ENCODE measurements at places on chromosomes 4 and X.

DNA sequence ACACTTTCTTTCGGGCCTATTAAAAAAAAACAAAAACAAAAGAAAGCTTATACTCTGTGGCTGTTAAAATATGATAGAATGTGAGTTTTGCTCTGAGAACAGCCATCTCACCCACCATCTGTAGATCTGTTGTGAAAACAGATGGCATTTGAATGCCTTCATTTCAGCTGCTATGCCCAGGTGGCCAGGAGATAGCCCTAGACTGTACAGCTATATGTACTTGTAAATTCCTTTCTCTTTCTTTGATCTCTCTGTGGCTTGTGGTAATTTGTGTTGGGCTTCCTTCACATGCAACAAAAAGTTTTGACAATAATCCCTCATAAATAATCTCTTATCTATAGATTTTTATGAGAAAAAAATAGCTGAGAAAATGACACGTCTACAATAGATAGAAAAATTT is 38.1 kb downstream of the PNPLA4 start:
- ATAC-seq, result no peak

GRCh38 chrX:141278306-141278705 is 36.0 kb upstream of the SPANXC start:
- peak; percentile 93 for ATAC-seq

GRCh38 chr4:121299367-121299766 is 81.5 kb downstream of the QRFPR start:
- ATAC-seq, result no peak

- no peak for ATAC-seq
These were observed 82.8 kb downstream of the CPZ start for GRCh38 chr4:8675383-8675782.

DNA sequence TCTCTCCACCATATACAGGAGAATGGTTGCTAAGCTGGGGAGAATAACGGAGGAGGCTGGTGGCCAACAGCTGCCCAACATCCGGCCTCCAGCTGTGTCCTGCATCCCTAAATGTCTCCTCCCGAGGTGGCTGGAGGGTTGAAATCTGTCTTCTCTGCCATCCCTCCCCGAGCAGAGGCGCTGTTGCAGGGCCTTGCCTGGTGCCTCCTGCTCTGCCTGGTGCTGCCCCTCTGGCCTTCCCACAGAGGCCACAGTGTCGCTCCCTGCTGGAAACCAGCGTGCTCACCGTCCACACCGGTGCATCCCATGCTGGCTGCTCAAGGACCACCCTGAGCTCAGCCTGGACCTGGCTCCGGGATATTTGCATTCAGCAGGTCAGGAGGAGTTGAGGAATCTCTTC is 115.2 kb downstream of the ENPP6 start:
- no peak for ATAC-seq

DNA sequence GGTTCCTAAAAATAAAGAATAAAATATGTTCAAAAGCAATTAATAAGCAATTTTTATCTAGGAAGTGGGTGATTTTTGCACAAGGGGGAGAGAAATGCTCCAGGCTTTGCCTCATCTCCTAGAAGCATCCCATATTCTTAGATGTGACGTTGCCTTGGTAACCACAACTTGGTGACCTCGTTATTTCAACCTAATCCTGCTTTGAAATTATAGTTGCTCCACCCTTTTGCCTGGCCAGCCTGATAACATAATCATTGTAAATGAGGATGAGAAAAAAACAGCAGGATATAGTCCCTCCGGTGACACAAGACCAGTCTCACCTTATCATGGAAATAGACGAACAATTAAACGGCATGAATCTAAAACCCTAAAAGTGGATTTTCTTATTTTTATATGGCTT is 194.4 kb downstream of the QDPR start:
- no peak for ATAC-seq

DNA sequence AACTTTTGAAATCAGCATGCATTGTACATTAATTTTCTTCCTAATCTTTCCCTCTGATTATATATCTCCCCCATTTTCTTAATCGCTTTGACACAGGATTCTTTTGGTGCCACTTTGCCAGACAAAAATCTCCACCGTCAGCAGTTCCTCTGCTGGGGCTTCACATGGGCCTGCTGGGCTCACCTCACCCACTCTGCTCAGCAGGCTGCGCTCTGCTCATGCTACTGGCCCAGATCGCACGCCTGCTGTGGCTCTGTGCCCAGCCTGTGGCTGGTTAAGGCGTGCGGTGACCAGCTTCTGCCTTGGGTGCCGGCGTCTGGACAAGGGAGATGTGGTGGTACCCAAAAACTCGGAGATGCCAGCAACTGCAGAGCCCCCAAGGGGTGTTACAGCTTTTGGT is 31.1 kb downstream of the UCHL1 start:
- no peak for ATAC-seq

DNA sequence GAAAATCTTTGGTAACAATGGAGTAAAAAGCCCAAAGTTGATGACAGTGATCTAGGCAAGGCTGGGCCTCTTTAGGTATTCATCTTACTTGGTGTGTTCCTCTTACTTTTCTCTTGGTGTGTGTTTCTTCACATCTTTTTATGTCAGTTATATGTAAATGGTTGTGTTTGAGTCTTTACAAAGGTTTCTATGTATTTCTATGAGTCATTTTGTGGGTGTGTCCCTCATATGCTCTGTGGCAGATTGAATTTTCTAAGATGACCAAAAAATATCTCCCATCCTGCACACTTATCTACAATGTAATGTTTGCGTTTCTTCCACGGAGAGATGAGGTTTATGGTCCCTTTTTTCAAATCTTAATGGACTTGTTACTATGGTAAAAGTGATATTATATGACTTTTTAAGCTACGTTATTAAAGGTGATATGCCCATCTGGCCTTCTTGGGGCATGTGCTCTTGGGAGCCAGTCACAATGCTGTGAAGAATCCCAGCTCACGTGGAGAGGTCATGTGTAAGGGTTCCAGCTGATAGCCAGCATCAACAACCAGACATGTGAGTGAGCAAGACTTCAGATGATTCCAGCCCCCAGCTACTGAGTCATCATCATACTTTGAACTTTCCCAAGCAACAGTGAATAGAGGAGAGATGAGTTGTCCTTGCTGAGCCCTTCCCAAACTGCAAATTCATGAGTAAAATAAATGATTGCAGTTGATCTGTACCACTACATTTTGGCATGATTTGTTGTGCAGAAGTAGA is 126.9 kb downstream of the CBLL2 start:
- ATAC-seq, result no peak

DNA sequence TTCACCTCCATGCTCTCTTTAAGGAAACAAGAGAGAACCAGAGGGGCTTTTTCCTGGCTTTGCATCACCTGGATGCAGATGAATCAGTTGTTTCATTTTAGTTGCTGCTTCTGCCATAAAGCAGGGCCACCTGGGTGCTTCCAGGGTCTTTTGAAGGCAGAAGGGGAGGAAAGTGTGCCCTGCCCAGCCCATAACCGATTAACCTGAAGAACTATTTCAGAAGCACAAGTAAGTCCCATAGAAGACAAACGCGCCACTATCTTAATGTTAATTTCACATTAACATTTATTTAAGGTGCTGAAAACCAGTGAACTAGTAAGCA is 32.1 kb downstream of the IRF2 start:
- ATAC-seq, result no peak
